ENCODE measurements at places on chromosomes 4 and X.

DNA sequence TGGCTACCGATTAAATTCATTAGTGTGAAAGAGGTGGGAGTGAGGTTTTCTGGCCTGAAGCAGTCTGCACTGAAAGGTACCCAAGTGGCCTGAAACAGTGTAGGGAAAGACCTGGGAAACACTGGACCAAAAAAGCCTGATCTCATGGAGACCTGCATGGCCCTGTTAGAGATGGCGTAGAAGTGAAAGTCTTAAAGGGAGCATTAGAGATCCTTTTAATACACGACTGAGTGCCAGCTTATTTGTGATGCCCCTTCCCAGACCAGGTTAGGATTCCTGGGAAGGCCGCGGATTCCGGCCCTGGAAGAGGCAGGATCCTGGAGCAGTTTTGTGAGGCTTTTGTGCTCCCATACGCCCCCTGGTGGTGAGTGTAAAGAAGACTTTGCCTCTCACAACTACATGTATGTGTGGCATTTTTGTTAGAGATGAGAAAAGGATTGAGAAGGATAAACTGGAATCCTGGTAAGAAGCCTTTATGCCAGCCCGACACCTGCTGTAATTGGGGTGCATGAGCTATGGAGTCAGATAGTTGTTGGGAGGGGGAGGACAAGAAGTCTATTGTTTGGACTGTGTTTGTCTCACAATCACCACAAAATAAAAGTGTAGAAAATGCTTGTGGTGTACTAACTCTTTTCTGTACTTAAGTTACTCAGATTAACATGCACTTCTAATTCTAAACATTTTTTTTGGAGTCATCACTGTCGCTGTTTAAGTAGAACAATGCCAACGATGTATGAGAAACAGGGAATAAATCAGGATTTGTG lies 54.0 kb downstream of the JADE1 start:
- peak; percentile 40 for DNase-seq

DNA sequence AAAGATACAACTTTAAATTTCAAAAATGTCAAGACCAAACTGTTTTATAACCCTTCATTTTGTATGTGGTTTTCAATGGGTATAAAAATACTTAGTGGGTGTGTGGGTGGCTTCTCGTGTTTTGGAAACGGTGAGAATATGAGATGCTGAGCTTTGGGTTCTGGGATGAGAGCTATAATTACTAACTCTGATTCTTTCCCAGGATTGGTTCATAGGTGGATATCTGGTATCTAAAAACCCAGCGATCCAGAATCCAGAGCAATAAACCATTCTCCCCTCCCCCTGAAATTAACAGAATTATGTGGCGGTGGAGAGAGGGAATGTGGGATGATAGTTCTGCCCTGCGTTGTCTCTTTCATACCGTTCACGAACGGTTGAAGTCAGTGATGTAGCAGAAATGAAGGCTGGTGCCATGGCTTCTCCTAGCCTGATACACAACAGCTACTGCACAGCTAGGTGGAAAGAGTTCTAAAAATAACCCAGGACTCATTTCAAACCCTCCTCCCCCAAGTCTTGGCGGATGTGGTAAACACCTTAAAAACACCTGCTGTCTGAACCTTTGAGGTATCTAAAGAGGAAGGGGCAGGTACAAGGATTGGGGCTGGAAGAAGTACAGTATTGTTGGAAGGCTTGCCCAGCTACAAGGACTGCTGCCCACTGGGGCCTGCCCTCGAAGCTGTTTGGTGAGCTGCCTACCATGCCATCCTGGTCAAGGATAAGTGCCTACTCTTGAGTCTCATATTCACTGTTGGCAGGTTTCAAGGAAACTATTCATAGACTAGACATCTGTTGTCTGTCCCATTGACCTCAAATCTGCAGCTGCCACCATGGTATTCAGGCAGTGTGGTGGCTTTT lies 44.5 kb downstream of the SEPTIN11 start:
- DNase-seq: no peak

DNA sequence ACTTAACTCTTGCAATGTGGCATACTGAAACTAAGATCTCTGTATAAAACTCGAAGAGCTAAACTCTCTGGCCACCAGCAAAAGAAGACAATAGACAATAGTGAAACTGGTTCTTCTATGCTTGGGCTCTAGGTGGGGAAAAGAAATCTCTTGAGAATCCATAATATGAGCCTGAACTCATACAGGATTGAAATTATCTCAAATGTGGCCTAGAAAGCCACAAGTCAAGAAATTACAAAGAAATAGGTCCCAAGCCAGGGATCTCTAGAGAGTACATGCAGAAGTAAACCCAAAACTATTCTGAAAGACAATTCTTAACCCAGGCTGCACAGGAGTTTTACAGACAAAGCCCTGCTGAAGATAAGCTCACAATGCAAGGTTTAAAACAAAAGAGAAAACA lies 127.4 kb downstream of the ANAPC10 start:
- no peak for DNase-seq

DNA sequence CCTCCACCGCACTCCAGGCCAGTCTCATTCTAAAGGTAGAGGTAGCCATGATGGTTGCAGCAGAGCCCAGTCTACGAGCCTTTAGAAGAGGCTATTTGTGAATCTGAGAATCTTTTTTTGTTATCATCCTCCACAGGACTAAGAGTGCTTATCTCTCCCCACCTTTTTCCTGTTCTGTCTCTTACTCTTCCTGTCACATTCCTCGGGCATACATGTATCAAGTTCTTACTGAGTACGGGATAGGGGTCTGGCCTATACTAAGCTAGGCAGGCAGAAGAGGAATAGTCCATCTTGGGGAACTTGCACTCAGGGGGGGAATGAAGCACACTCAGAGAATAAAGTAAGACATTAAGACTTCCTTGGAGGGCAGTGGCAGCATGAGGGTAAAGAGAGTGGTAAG lies 25.7 kb downstream of the LAS1L start:
- DNase-seq: no peak

DNA sequence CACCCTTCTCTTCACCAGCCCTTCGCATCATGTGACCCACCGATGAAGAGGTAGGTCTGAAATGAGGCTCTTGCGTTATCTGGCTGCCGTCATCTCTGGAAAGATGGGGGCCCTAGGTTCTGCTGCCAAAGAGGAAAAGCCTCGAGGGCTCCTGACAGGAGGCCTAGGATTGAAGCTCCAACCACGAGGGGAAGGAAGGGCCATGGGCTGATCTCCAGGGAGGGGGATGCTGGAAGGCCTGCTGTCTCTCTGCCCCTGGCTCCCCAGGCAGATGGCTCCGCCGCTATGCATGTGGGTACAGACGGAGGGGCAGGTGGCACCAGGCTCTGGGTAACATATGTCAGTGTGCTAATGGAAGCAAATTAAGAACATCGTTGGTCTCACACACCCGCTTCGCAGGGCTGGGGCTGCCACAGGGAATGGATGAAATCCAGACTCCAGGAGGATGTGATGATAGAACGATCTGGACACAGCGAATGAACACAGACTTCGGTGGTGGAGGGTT lies 44.9 kb downstream of the AFAP1 start:
- no peak for DNase-seq

GRCh38 chr4:1015179-1015578 lies 3.8 kb downstream of the FGFRL1 start:
- no peak for DNase-seq

- no peak for DNase-seq
These were observed 87.0 kb downstream of the FAM193A start for GRCh38 chr4:2623442-2623841.

- no peak for DNase-seq
These were observed 43.7 kb downstream of the MAGEA9 start for GRCh38 chrX:149825424-149825823.

DNA sequence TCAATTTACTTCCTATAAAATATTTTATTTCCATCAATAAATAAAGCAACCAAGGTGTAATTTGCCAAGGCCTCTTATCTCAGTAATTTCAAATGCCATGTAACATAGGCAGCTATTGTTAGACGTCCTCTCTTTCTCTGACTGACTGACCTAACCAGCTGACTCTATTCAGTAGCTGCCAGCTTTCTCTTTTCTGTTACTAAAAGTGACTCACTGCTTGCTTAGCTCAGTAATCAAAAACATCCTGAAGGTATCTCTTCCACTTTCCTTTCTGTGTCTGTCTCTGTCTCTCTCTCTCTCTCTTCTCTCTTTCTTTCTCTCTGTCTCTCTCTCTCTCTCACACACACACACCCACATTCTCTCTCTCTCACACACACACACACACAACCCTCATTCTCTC lies 134.2 kb downstream of the SPOCK3 start:
- DNase-seq: no peak

GRCh38 chr4:47907089-47907646 lies 7.2 kb downstream of the NFXL1 start:
- no peak for DNase-seq

DNA sequence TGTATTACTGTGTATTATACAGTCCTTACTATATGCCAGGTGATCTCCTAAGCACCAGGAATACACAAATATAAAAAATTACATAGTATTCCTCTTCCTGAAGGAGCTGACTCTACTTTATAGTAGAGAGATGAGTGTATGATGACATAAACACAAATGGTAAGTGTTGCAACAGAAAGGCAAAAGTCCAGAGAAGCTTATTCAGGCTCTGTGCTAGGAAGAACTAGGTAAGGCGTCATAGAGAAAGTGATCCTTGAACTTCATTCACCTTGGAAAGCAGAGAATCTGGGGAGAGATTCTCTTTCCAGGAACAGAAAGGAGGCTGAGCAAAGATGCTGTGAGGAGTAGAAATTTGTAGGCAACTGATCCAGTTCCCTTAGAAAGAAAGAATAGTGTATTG lies 115.0 kb upstream of the KCNIP4 start:
- no peak for DNase-seq

DNA sequence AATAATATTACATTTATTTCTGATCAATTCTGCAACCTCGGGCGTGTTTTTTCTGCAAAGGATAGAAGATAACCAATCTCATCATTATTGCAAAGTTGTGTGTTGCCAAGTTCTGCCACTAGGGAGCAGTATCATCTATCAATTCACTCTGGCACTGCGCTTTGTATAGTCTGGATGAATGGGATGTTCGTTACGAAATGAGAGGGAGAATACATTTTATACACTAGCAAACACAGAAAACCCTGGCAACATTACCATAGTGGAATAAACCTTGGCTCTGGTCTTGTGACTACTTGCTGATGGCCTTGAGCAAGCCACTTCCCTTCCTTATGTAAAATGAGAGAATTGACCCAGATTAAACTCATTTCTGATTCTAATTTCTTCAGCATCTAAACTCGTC lies 97.5 kb upstream of the ZNF518B start:
- peak; percentile 37 for DNase-seq

DNA sequence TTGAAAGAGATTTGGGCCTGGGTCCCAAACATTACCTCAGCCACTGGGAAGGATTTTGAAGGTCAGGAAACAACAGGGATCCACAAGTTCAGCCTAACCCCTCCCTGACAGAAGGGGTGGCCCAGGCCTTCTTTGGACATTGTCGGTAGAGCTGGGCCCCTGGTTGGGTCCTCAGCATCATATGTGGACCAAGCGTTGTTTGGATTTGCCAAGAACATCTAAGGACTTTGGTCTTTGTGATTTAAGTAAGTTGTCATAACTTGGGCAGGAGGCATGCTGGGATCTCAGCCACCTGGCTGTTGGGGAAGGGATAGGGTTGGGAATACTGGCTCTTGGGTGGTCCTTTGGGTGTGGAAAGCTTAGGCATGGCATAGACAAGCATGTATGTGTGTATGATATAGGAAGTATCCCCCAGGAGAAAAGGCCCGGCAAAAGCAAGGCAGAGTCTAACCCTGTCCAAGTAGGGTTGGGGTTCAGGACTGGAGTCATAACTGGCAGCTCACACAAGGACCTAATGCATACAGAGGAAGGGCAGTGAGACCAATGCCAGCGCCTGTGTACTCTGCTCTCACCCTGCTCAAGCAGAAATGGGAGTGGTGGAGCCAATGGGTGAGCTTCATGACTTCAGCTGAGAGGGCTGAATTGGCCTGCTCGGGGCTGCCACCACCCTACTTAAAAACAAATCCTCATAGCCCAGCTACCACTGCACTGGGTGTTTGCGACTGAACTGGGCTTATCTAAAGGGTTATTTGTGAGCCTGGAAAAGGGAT lies 102.8 kb downstream of the RTL5 start:
- DNase-seq: no peak

GRCh38 chr4:7134737-7135388 lies 57.5 kb upstream of the SORCS2 start:
- no peak for DNase-seq

- no peak for DNase-seq
These were observed 31.6 kb upstream of the KIT start for GRCh38 chr4:54626113-54626512.

- DNase-seq: no peak
These were observed 83.1 kb downstream of the MID1 start for GRCh38 chrX:10537308-10537707.

GRCh38 chrX:147803948-147804347 lies 107.8 kb upstream of the FMR1 start:
- peak; percentile 2 for DNase-seq

- no peak for DNase-seq
These were observed 27.5 kb upstream of the MXD4 start for GRCh38 chr4:2289311-2289954.

- DNase-seq: peak; percentile 62
These were observed 12.7 kb downstream of the ACOX3 start for GRCh38 chr4:8427761-8428287.

DNA sequence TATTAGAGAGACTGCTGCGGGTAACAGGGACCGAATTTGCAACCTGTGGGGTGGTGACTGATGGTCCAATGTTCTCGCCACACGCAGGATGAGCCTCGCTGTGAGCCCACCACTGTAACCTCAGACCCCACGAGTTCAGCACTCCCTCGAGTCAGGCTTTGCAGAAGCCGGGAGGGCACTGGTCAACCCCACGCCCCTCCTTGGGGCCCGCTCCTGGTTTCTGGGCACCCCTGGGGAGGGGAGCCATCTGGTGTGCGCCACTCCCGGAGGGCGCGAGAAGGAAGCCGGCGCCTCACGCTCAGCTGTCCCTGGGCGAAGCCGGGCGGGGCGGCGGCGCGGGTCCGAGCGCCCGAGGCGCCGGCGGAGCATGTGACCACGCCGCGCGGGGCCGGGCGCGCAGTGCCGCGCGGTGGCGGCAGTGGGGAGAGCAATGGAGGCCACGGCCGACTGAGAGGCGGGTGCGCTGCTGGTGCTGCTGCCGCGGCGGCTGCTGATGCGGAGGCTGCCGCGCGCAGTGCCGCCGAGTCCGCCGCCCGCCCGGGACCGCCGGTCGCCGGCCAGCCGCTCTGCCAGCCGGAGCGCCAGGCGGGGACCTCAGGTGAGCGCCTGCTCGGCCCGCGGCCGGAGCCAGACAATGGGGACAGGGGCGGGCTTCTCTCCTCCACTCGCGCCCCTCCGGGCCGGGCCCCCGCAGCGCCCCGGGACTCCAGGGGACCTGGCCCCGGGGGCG lies 100.1 kb downstream of the CEP135 start:
- no peak for DNase-seq

DNA sequence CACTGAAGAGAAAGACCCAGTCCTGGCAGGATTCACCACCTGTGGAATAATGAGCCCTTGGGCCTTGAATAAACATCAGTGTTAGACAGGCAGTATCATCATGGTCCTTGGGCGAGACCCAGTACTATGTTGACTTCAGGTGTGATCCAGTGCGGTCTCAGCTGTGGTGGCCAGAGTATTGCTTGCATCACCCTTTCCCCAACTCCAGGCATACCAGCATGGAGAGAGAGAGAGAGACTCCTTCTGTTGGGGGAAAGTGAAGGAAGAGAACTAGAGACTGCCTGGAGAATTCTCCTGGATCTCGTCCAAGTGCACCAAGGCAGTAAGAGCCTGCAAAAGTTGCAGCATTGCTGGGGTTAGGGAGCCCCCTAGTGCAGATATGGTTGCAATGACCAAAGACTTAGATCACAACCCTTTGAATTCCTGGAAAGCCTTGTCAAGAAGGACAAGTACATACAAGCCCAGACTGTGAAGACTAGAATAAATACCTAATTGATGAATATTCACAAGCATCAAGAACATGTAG lies 61.1 kb upstream of the VAMP7 start:
- DNase-seq: peak; percentile 76
